ENCODE measurements at places on chromosomes 3 and 15. TPM values are rescaled to one million over a fixed set of nuclear protein-coding genes. Genes with fewer than 3 reads are reported as not detected.

GRCh38 chr3:59043391-59043790 lies 6.4 kb downstream of the CFAP20DC start:
- H3K27ac ChIP-seq: no peak overlapping the region
- no peaks in the 10 kb centered on the region for H3K36me3 ChIP-seq
- no peak for DNase-seq
- H3K4me1 ChIP-seq: no peaks in the 10 kb centered on the region
- no peaks in the 10 kb centered on the region for H3K27me3 ChIP-seq

- H3K27ac ChIP-seq: no peak overlapping the region
- H3K4me3 ChIP-seq: no peak overlapping the region
- H3K27me3 ChIP-seq: no peaks in the 10 kb centered on the region
- H3K36me3 ChIP-seq: no peaks in the 10 kb centered on the region
- DNase-seq: no peak
These were observed 91.2 kb downstream of the POLR2M start for GRCh38 chr15:57797568-57798267.

GRCh38 chr3:168722091-168722490 lies 626.4 kb upstream of the GOLIM4 start:
- no peak overlapping the region for H3K27ac ChIP-seq
- no peaks in the 10 kb centered on the region for H3K36me3 ChIP-seq
- H3K4me3 ChIP-seq: no peak overlapping the region
- DNase-seq: no peak

GRCh38 chr3:23611737-23612295 lies 193.9 kb upstream of the UBE2E1 start:
- H3K36me3 ChIP-seq: no peaks in the 10 kb centered on the region
- no peak overlapping the region for H3K4me3 ChIP-seq
- no peak overlapping the region for H3K27ac ChIP-seq
- H3K27me3 ChIP-seq: no peaks in the 10 kb centered on the region
- H3K4me1 ChIP-seq: no peaks in the 10 kb centered on the region
- no peak for DNase-seq

GRCh38 chr15:80585544-80586018 lies 109.5 kb upstream of the ABHD17C start:
- H3K36me3 ChIP-seq: no peaks in the 10 kb centered on the region
- peaks cover 20% of the 10 kb centered on the region for H3K4me1 ChIP-seq
- H3K27me3 ChIP-seq: no peaks in the 10 kb centered on the region
- H3K27ac ChIP-seq: no peak overlapping the region
- no peak for DNase-seq
- no peak overlapping the region for H3K4me3 ChIP-seq

DNA sequence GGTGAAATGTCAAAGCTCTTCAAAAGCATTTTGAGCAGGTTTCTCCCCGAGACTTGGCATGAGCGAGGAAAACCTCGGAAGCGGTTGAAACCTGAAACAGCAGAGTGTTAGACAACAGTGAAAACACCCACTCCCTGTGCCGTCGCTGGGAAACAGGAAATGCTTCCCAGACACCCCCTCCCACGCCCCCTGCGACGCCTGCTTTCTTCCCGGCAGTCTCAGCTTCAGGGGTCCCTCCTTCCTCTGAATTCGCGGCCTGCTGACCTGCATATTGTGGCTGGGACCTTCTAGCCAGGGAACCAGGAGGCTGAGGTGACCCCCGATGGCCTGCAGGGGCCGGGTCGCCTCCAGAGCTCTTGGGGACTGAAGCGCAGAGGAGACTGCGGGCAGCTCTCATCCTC lies 250.6 kb upstream of the LYSMD4 start:
- no peak overlapping the region for H3K4me3 ChIP-seq
- H3K4me1 ChIP-seq: no peaks in the 10 kb centered on the region
- no peak overlapping the region for H3K27ac ChIP-seq
- no peaks in the 10 kb centered on the region for H3K36me3 ChIP-seq
- H3K27me3 ChIP-seq: no peaks in the 10 kb centered on the region

DNA sequence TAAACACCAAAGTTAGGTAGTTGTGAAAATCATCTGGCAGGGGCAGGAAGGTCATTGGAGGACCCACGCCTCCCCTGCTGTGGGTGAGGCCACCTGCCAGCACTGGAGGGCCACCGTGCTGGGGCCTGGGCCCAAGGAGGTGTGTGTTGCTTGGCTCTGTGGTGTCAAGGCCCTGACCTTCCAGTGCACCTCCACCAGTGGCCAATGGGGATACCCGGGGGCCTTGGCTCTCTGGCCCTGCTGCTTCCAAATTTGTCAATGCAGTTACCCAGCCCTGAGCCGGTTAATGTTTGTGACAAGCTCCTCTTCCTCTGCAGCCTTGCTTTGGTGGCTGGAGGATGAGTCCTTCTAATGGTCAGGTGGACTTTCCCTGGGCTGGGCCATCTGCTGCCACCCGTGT lies 150.2 kb downstream of the KLF13 start:
- H3K4me3 ChIP-seq: no peak overlapping the region
- H3K4me1 ChIP-seq: no peaks in the 10 kb centered on the region
- H3K27me3 ChIP-seq: no peaks in the 10 kb centered on the region
- H3K27ac ChIP-seq: no peak overlapping the region

GRCh38 chr15:62141643-62142588 lies 23.2 kb downstream of the C2CD4B start:
- no peak overlapping the region for H3K27ac ChIP-seq
- no peaks in the 10 kb centered on the region for H3K4me1 ChIP-seq
- no peak for DNase-seq
- no peaks in the 10 kb centered on the region for H3K27me3 ChIP-seq
- H3K36me3 ChIP-seq: no peaks in the 10 kb centered on the region

DNA sequence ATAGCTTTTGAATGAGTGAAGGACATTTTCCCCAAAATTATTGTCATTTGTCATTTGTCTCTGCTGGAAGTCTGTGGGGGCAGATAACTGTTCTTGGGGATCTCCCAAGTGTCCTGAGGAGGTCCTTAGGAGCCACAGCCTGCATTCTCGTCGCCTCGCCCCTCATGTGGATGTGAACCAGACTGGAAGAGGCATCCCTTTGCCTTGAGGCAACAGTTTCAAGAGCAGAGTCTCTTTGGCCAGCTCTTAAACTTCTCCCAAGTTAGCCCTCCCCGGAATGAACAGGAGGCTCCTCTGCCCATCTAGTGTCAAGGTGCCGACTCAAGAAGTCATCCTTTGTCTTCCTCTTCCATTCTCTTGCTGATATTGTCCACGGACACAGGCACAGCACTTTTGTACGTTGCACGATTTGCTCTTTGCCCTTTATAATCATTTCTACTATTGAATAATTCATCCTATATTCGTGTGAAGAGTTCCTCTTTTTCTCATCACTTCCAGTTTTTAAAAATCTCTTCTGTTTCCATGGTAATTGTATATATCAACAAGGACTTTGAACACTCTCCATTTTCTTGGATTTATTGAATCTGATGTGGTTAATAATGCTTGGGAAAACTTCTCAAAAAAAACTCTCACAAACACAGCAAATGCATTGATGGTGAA lies 40.8 kb upstream of the CD47 start:
- H3K4me1 ChIP-seq: no peaks in the 10 kb centered on the region
- no peak overlapping the region for H3K27ac ChIP-seq
- no peak for DNase-seq
- no peak overlapping the region for H3K4me3 ChIP-seq
- H3K36me3 ChIP-seq: no peaks in the 10 kb centered on the region

- no peaks in the 10 kb centered on the region for H3K4me1 ChIP-seq
- H3K4me3 ChIP-seq: no peak overlapping the region
- H3K36me3 ChIP-seq: no peaks in the 10 kb centered on the region
- no peak for DNase-seq
- H3K27me3 ChIP-seq: no peaks in the 10 kb centered on the region
- no peak overlapping the region for H3K27ac ChIP-seq
These were observed 117.3 kb downstream of the RPL22L1 start for GRCh38 chr3:170752571-170753155.

Gene LRRK1
- total RNA-seq: 1.7 TPM

GRCh38 chr3:192892981-192893700 lies 24.5 kb downstream of the MB21D2 start:
- no peaks in the 10 kb centered on the region for H3K27me3 ChIP-seq
- H3K27ac ChIP-seq: no peak overlapping the region
- H3K4me1 ChIP-seq: no peaks in the 10 kb centered on the region
- H3K4me3 ChIP-seq: no peak overlapping the region

Gene NPAP1
- total RNA-seq: not detected

DNA sequence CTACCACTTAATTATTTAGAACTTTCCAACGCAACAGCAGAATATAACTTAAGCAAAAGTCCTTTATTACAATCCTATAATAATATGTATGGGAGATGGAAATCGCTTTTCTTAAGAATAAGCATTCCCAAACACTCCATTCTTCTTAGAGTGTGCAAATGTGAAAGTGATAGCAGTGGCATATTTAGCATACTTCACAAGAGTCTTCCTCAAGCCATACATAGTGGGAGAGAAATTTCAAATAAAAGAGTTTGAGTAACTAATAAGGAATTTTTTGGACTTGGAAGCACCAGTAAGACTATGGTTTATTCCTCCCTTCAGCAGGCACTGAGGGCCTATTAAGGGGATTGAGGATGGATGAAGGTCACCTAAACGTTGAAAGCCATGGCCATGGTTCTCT lies 22.1 kb upstream of the BNC1 start:
- H3K27ac ChIP-seq: no peak overlapping the region
- no peaks in the 10 kb centered on the region for H3K36me3 ChIP-seq
- H3K4me1 ChIP-seq: no peaks in the 10 kb centered on the region
- H3K27me3 ChIP-seq: no peaks in the 10 kb centered on the region
- no peak for DNase-seq

- H3K4me1 ChIP-seq: no peaks in the 10 kb centered on the region
These were observed 5.4 kb downstream of the VILL start for GRCh38 chr3:37995652-37996641.

DNA sequence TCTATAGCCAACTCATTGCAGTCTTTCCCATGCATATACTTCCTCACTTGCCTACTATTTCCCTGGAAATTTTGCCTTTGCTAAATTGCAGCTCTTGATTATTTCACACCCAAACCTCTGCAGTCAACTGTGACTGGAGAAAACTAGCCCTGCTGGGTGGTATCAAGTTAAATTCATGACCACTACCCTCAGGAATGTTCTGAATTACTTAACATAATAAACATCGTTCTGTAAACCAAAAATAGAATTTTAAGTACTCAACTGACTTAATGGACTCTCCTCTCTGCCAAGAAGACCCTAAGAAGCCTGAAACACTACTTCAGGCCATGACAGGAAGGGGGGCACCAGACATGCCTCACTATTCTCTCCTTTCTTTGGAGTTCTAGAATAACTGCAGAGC lies 1278.0 kb upstream of the GBE1 start:
- no peak for DNase-seq
- H3K4me3 ChIP-seq: no peak overlapping the region
- no peaks in the 10 kb centered on the region for H3K36me3 ChIP-seq
- no peak overlapping the region for H3K27ac ChIP-seq
- no peaks in the 10 kb centered on the region for H3K4me1 ChIP-seq

- no peak for DNase-seq
- H3K27ac ChIP-seq: no peak overlapping the region
These were observed 15.7 kb downstream of the ZBED2 start for GRCh38 chr3:111579495-111579894.

GRCh38 chr3:98962951-98963350 lies 61.5 kb upstream of the DCBLD2 start:
- H3K27ac ChIP-seq: no peak overlapping the region
- no peaks in the 10 kb centered on the region for H3K4me1 ChIP-seq
- DNase-seq: no peak
- no peaks in the 10 kb centered on the region for H3K27me3 ChIP-seq
- no peaks in the 10 kb centered on the region for H3K36me3 ChIP-seq

DNA sequence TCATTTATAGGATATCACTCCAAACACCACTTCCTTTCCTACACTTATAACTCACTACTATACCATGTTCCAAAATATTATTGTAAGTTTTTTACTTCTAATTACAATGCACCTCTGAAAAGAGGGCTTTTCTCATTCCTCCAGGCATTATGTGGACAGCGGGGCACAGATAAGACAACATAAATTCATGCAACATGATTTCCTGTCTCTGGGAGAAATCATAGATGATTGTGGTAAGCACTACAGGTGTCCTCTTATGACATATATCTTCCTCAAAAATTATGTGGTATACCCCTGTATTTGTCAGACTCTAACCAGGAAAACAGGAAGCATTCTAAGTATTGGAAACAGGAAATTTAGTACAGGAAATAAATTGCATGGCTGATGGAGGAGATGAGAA lies 45.7 kb upstream of the INO80 start:
- no peaks in the 10 kb centered on the region for H3K27me3 ChIP-seq
- H3K36me3 ChIP-seq: no peaks in the 10 kb centered on the region
- no peaks in the 10 kb centered on the region for H3K4me1 ChIP-seq

DNA sequence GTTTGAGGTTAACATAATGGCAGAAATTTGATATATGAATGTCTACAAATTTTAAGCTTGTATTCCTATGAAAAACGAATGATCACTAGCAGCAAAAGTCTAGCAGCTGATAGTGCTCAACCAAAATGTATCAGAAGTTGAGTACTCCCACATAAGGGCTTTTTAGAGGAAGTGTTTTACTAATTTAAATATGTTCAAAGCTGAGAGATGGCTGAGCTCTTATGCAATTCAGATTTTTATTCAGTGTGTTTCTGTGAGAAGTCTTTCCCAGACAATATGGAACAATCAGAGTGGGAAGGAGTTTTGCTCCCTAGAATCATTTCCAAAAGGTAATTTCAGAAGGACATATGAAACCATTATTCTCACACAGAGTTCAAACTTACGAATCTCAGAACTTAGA lies 327.0 kb downstream of the ZPLD1 start:
- no peaks in the 10 kb centered on the region for H3K36me3 ChIP-seq
- H3K27ac ChIP-seq: no peak overlapping the region
- H3K4me3 ChIP-seq: no peak overlapping the region
- no peaks in the 10 kb centered on the region for H3K27me3 ChIP-seq
- no peaks in the 10 kb centered on the region for H3K4me1 ChIP-seq
- no peak for DNase-seq
